ENCODE measurements at places on chromosomes 3 and 15.

GRCh38 chr3:6035626-6036025, 825.3 kb upstream of the GRM7 start:
- no peak for DNase-seq

DNA sequence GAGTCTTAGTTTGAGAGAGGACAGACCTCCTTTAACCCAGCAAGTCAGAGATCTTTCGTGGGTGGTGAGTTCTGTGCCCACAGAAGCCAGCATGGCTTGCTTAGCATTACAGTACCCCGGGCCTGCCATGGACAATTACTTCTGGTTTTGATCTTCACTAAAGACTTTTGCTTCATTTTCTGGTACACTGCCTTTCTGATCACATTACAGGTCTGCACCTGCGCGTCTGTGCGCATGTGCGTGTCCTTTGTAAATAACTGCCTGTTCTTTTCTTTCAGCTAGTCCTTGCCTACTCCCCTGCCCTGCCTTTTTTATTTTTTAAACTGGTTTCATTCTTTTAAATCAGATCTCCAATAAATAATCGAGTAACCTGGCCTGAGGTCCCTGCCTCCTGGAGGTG, 57.1 kb upstream of the CMTM8 start:
- DNase-seq = no peak

GRCh38 chr15:49734831-49735508, 114.1 kb downstream of the DTWD1 start:
- DNase-seq = no peak

DNA sequence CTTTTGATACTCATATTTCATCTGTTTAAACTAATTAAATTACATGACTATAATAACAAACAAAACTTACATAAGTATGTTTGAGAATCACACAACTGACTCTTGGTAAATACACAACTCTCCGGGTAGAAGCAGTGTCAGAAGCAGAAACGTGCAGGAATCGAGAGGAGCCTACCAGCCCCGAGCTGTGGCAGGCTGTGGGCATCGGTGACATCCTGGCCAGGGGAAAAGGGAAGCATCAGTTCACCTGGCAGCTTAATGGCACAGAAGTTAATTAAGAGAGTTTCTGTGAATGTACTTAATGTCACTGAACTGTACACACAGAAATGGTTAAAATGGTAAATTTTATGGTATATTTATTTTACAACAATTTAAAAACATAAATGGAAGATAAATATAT, 90.2 kb downstream of the CRTC3 start:
- DNase-seq = no peak

DNA sequence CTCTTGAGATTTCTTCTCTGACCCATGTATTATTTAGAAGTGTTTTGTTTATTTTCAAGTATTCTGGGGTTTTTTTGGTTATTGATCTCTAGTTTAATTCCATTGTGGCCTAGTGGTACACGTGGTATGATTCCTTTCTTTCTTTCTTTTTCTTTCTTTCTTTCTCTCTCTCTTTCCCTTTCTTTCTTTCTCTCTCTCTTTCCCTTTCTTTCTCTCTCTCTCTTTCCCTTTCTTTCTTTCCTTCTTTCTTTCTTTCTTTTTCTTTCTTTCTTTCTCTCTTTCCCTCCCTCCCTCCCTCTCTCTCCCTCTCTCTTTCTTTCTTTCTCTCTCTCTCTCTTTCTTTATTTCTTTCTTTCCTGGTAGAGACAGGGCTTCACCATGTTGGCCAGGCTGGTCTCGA, 85.7 kb upstream of the UBE2E1 start:
- no peak for DNase-seq

DNA sequence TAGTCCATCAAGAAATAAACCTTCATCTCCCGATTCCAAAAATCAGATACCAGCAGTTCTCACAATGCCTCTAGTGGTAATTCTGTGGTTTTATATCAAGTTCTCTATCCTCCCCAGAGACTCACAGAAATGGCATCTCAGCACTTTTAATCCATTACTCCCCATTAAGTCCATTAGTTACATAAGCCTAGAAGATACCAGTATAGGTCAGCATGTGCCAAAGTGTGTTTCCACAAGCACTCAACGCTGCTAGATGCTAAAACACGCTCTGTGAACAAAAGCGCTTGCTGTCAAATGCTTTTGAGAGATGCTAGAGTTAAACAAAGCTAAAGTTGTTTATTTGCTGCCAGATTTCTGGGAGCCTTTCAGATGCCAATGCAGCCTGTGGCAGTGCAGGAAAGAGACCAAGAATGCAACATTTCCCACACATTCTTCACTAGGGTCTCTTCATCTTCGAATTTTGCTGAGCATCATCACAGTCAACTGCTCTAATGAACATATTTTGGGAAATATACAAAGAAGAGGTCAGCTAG, 918.8 kb upstream of the CFAP20DC start:
- DNase-seq = no peak

Data from caudate nucleus (tissue), 63 donors.